ENCODE measurements at places on chromosomes 12 and 14.
A peak's percentile ranks its signal among the peaks of the same experiment; 100 is the strongest.

GRCh38 chr12:94157181-94157580 lies 8.8 kb downstream of the PLXNC1 start:
- no peak for DNase-seq

DNA sequence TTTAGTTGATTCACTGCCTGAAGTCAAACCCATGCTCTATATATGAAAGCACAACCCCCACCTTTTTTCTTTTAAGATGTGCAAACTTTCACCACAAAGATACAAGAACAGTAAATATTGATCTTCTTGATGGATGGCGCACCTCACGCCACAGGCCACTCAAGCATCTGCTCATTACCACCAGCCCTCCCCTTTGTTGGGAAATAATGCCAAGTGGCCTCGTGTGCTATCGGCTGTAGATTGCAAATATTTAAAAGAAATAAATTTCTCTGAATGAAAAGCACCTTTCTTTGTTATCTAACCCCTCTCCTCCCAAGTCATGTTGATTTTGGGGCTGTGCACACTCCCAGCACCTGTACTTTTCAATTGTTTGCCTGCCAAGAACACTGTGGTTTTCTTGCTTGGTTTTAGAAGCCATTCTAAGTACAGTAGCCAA lies 122.7 kb downstream of the C12orf42 start:
- DNase-seq, result no peak

DNA sequence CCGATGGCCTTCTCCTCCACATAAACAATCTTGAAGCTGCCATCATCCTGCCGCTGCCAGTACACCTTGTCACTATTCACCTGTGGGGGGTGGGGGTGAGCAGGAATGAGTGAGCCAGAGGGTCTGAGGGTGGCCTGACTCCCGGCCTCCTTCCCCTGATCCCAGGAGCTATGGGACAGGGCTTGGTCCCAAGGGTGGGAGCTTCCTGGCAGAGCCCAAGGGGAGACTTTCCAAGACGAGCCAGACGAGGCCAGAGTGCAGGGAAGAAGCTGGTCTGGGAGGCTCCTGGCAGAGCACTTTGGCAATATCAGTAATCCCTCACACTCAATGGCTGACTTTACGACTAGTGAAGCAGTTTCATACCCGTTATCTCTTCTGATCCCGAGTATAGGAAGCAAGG lies 7.5 kb downstream of the TGM1 start:
- no peak for DNase-seq

- DNase-seq, result no peak
Measured at GRCh38 chr12:108815875-108816594, 41.3 kb downstream of the SSH1 start.

GRCh38 chr12:77435446-77436091 lies 370.2 kb upstream of the E2F7 start:
- no peak for DNase-seq

DNA sequence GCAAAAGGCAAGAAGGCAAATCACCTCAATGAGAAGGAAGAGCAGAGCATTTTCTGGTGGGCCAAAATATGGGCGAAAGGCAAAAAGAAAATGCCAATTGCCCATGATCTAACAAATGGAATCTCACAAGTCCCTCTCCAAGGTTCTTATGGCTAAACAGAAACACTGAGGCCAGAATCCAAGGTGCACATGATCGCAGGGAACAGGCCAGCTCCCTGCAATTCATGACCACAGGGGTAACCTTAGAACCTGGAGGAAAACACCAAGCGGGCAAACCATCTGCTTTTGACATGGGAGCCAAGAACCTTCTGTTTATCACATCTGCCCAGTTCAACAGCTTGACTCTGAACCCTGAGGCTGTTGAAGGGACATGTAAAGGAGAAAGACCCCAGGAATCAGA lies 60.0 kb downstream of the NT5DC3 start:
- DNase-seq, result no peak

DNA sequence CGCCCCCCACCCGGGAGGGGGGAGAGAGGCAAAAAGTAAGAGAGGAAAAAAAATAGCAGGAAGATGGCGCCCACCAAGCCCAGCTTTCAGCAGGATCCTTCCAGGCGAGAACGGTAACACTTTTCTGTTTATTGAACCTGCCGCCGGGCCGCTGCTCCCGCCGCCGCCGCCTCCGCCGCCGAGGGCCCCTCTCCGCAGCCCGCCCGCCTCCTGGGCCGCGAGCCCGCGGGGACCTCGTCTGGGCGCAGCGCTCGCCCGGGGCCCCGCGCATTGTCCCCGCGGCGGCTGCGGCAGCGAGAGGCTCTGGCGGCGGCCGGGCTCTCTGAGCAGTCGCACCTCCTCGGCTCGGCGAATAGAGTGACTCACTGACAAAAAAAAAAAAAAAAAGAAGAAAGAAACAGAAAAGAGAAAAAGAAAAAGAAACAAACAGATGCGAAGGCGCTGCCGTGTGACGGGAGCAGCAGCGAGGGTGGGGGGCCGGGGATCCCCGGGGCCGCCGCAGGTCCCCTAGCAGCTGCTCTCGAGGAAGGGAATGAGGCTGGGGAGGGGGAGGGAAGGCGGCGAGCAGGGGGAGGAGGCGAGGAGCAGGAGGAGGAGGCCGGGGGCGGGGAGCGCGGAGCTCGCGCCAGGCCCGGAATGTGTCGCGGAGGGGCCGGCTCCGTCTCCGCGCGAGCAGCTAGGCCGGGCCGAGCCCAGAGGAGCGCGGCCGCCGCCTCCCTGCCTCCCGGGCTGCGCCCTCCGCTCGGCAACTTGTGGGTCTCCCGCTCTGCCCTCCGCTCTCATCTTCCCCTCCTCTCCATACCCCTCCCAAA lies 781 bp downstream of the NPAS3 start:
- peak; percentile 79 for DNase-seq

GRCh38 chr14:61470261-61470960 lies 149.0 kb downstream of the PRKCH start:
- DNase-seq, result peak; percentile 47

GRCh38 chr14:94332063-94332583 lies 9.0 kb upstream of the SERPINA6 start:
- no peak for DNase-seq

GRCh38 chr12:76020281-76020680 lies 11.3 kb downstream of the PHLDA1 start:
- DNase-seq, result peak; percentile 51

GRCh38 chr12:44317651-44318126 lies 481.8 kb downstream of the TMEM117 start:
- DNase-seq, result peak; percentile 10

- no peak for DNase-seq
Measured at GRCh38 chr12:92571169-92571568, 131.6 kb upstream of the PLEKHG7 start.
